Activated naive CD8-positive, alpha-beta T cell treated with anti-CD3 and anti-CD28 coated beads for 36 hours (primary cell): ENCODE measurements at places on chromosomes 4 and X. TPM values are rescaled to one million over a fixed set of nuclear protein-coding genes. Genes with fewer than 3 reads are reported as not detected.

DNA sequence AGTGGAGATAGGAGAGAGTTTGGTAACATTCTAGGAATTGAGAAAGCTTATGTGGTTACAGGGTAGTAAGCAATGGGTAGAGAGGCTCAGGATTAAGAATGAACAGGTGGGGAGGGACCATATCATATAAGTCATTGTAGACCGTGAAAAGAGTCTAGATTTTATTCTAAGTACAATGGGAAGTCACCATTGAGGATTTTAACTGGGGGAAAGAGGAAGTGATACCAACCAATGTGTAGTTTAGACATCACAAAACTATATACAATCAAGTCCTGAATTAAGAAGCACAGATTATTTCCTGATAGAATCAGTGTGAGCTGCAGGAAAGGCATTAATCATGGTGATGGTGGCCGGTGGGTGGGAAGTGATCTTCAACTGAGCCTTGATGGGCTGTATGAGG lies 178.3 kb upstream of the ZIC3 start:
- H3K4me1 ChIP-seq = no peaks in the 10 kb centered on the region
- no peak for DNase-seq
- H3K27ac ChIP-seq = no peak overlapping the region
- no peaks in the 10 kb centered on the region for H3K36me3 ChIP-seq

GRCh38 chrX:2536974-2537373 lies 36.2 kb upstream of the DHRSX start:
- H3K27ac ChIP-seq = no peak overlapping the region
- no peaks in the 10 kb centered on the region for H3K4me1 ChIP-seq
- peaks cover 2% of the 10 kb centered on the region for H3K27me3 ChIP-seq
- no peaks in the 10 kb centered on the region for H3K36me3 ChIP-seq
- no peak overlapping the region for H3K4me3 ChIP-seq

- no peak overlapping the region for H3K27ac ChIP-seq
- DNase-seq = no peak
- H3K4me3 ChIP-seq = no peak overlapping the region
- H3K4me1 ChIP-seq = peaks cover 21% of the 10 kb centered on the region
- no peaks in the 10 kb centered on the region for H3K36me3 ChIP-seq
These were observed 2.9 kb upstream of the ZMYM3 start for GRCh38 chrX:71256856-71257255.

- DNase-seq = no peak
- H3K4me3 ChIP-seq = no peak overlapping the region
- no peaks in the 10 kb centered on the region for H3K4me1 ChIP-seq
- H3K27me3 ChIP-seq = no peaks in the 10 kb centered on the region
These were observed 101.8 kb downstream of the HMX1 start for GRCh38 chr4:8769645-8770517.

GRCh38 chrX:47098338-47099094 lies 20.3 kb downstream of the RGN start:
- H3K27me3 ChIP-seq = no peaks in the 10 kb centered on the region
- no peaks in the 10 kb centered on the region for H3K4me1 ChIP-seq
- H3K36me3 ChIP-seq = no peaks in the 10 kb centered on the region
- no peak overlapping the region for H3K27ac ChIP-seq

The CSN1S1 gene
- total RNA-seq = not detected
